ENCODE measurements at places on chromosomes 6 and 20.

DNA sequence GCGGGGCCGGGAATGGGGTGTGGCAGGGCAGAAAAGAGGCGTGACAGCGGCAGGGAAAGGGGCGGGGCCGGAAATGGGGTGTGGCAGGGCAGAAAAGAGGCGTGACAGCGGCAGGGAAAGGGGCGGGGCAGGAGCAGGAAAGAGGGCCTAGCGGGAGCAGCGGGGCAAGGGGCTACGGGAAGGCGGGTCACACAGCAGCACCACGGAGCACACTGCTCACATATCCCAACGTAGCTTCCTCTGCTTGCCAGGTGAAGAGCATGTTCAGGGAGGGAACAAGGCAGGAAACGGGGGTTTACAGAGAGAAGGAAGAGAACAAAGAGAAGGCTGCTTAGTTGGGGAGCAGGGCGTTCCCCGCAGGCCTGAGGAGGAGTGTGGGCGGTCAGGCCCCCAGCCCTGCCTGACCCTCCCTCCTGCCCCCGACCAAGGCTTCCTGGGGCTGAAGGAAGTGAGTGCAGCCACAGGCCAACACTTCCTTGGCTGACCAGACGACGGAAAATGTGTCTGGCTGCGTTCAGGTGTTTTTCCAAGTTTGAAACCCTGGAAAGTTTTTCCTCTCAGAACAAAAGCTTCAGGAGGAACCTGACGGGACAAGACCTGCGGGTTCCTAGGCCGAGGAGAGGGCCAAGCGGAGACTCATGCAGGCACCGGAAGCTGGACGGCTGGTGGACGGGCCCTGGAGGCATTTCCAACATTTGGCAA is 13.8 kb downstream of the UCKL1 start:
- no peak for DNase-seq

GRCh38 chr6:137094411-137095008 is 49.7 kb upstream of the IL20RA start:
- no peak for DNase-seq

DNA sequence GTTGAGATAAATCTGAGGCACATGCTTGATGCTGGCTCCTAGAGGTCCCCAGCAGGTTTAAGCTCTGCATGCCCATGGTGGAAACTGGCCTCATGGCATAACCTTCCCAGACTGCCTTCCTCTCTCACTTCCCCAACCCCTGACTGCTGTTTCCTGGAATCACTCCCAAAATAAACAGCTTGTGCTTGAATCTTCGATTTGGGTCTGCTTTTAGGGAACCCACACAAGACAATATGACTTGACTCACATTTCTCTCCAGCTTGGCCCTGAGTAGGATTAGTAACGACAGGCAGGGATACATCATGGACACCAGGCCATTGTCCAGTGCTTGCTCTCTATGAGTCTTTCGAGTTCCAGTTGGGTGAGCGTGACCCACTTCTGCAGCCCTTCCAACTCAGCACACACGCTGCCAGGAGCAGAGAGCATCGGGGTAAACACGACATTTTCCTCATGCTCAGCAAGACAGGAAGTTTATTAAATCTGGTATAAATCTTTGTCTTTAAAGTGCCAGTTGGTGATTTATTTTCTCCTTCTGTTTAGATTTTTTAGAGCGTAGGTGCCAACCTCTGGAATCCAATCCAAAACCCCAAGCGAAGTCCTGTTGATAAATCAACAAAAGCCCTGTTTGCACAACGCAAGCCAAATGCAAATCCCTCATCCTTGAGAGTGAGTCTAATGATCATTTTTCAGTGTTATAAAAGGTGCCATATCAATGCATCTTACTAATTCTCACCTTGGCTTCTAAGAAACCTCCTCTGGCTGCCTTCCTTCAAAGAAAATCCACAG is 135.0 kb downstream of the FOXA2 start:
- no peak for DNase-seq

DNA sequence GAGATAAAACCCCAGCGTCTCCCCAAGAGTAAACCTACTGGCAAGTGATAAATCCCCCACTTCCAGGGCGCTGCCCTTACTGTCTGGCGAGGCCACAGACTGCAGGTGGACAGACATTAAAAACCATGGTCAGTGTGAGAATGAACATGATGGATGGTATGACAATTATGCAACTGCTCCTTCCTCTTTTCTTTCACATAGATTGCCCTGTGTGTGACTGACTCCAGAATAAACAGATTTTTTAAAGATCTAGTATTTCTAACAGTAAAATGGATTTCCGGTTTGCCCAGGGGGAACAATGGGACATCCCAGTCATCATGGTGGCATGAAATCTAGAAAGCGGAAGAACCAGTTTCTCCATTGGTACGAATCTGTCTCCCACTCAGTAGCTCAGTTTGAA is 153.7 kb downstream of the FOXC1 start:
- DNase-seq: no peak

DNA sequence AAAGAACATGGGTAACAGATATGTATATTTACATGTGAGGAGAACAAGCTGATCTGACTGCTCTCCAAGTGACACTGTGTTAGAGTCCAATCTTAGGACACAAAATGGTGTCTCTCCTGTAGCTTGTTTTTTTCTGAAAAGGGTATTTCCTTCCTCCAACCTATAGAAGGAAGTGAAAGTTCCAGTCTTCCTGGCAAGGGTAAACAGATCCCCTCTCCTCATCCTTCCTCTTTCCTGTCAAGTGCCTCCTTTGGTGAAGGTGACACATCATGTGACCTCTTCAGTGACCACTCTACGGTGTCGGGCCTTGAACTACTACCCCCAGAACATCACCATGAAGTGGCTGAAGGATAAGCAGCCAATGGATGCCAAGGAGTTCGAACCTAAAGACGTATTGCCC is 5.2 kb downstream of the HFE start:
- DNase-seq: no peak

GRCh38 chr6:30988209-30988825 is 4.8 kb downstream of the MUC21 start:
- no peak for DNase-seq
